GM03348 (cell line): ENCODE measurements at places on chromosomes 3 and 15.
A peak's percentile ranks its signal among the peaks of the same experiment; 100 is the strongest.

GRCh38 chr3:185328324-185329004, 34.5 kb upstream of the MAP3K13 start:
- no peak for DNase-seq

DNA sequence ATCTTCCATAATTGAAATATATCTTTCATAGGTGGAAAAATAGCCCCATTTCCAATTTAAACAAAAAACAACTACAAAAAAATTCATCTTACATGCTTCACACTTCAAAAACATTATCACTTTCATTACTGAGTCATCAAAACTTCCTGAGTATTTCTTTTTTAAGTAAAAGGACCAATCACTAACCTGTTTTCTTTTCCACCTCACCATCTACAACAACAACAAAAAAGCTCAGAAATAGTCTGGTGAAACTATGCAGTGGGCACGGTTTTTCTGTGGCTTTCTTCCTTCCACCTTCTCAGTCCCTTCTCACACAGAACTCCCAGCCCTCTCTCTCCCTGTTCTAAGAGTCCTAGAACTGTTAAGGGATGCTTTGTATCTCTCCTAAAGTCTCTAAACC, 20.3 kb upstream of the TNIK start:
- DNase-seq, result no peak

- DNase-seq, result peak; percentile 66
These were observed 9.7 kb downstream of the CCK start for GRCh38 chr3:42256135-42256819.

DNA sequence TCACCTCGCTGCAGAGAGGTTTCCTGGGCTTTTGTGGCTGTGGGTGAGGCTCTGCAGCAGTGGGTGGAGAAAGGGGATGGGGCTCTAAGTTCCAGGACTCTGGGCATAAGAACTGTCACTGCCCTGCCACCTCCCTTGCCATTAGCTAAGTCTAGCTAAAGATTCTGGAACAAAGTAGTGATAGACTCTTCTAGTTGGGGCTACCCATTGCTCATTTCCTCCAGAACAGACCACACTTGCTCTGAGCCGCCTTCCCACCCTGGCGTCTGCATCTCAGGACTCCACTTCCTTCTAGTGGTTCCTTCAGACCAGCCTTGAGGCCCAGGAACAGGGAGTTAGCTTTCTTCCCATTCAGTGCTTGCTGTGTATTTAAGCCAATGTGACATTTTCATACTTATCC, 7.5 kb downstream of the ARHGAP31 start:
- no peak for DNase-seq

GRCh38 chr3:58066842-58067241, 58.6 kb downstream of the FLNB start:
- DNase-seq, result peak; percentile 82

DNA sequence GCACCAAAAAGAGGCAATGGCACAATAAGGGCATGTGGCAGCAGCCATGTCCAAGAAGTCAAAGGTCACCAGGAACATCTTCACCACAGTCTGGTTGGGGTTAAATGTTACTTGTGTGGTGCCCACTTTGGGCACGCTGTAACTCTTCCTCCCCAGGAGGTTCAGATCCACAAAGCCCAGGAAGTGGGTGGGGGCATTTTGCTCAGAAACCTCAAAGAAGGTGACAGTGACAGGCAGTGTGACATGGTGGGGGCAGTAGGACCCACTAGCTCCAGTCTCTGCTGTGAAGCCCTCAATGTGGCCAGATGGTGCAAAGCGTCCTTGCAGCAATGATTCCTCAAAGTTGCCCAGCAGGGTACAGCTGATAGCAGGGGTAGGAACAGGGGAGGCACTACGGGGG, 5.8 kb downstream of the ZNF80 start:
- DNase-seq, result no peak

- no peak for DNase-seq
These were observed 271.9 kb upstream of the TPRG1 start for GRCh38 chr3:188899881-188900280.

GRCh38 chr3:140896997-140897396, 44.6 kb upstream of the SLC25A36 start:
- no peak for DNase-seq

GRCh38 chr3:113035387-113035982, 44.7 kb downstream of the GTPBP8 start:
- DNase-seq, result peak; percentile 83

GRCh38 chr3:99586701-99587100, 51.7 kb upstream of the COL8A1 start:
- DNase-seq, result peak; percentile 37

DNA sequence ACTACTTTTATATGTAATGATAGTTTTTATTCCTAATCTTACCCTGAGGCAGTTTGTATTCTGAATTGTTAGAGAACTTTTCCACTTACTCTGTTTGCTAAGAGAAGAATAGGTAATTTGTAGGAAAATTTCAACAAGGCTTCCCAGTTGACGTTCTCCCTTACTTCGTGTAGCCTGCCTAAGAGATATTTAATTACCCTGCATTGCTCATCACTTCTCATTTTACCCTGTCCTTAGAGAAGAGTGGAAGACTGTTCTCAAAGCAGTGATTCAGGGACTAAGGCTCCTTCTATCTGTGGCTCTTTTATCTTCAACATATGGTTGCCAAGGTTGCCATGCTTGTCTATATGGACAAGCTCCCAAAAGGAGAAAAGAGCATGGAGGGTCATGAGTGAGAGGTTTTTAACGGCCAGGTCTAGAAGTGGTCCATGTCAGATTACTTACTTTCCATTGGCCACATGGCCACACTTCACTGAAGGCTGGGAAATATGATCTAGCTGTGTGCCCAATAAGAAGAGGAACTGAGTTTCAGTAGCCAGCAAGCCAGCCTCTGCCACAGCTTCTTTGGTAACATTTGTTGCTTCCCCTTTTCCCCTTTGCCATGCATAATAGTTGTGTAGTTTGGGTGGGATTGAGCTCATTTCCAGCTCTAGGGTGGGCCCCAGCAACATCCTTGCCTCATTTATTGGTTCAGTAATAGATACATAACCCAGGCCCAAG, 22.1 kb downstream of the PDE8A start:
- DNase-seq, result no peak

DNA sequence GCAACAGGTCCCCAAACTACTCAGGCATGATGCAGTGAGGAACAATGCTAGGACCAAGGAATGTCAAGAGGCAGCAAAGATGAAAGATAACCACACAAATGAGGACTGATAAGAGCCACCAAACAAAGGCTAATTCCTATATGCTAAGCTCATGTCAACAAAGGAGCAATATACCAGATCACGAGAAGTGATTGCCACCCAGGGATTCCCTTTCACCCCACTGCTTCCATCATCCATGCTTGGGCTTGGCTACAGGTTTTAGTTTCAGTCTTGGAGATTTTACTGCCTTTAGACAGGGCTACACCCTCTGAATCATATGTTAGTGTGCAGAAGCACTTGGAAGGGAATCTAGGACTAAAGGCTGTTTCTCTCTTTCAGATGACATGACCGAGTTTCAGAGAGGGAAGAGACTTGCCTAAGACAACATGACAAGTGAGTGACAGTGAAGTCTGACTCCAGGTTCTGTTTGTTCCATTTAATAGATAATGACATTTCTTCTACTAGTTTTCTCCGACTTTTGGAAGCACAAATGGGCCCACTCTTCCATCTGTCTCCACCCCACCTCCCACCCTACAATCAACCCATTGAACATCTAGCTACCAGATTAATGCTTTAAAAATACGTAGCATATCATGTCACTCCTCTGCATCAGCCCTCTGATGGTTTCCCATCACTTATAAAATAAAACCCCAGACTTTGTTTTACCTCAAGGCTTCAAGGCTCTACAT, 173.5 kb upstream of the LRRN1 start:
- no peak for DNase-seq

DNA sequence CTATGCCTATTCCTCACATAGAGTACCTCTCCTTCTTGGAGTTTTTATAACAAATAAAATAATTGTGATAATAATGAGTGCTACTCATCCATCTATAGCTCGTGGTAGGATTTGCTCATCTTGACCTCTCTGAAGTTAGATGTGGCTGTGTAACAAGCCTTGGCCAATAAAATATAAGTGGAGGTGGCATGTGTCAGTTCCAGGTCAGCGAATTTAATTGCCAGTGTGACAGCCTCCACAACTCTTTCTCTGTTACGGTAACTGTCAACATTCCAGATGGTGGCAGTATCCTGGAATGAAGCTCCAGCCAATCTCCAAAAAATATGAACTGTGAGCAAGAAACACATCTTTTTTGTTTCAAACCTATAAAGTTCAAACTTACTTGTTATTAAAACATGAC, 13.8 kb downstream of the CLRN1 start:
- DNase-seq, result no peak

DNA sequence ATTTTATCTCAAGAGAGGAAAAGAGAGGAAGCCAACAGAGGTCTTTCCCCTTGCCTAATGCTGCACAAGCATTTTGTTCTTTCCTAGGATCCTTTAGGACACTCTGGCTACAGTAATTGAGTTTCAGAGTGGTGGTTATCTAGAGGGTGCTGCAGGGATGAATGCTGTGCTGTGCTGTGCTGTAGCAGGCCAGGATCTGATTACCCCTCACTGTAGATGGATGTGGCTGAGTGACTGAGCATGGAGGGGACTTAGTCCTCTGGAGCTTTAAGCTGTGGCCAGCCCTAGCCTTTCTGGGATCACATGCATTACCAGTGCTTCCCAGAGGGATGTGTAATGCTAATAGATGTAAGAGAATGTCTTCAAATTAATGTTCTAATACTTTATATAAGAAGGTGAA, 94.8 kb downstream of the SLC9A9 start:
- DNase-seq, result no peak

DNA sequence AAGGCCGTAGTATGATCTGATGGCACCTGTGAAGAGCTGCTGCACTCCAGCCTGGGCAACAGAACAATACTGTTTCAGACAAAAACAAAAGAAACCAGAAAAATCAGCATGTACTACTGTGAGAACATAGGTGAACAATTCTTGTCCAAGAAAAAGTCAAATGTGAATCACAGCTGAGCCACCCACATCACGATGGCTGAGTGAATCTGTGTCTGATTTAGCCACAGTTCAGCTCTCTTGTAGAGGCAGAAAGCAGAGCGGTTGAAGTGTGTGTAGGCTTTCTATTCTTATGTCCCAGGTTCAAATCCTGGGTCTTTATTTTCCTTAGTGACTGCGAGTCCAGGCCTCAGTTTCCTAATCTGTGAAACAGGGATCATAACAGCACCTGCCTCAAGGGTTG, 4.4 kb upstream of the FURIN start:
- DNase-seq, result no peak

GRCh38 chr15:78944202-78944625, 632 bp downstream of the CTSH start:
- DNase-seq, result no peak

GRCh38 chr3:138253609-138254008, 66.5 kb downstream of the ARMC8 start:
- no peak for DNase-seq

GRCh38 chr15:37090543-37091175, 9.7 kb downstream of the MEIS2 start:
- no peak for DNase-seq

DNA sequence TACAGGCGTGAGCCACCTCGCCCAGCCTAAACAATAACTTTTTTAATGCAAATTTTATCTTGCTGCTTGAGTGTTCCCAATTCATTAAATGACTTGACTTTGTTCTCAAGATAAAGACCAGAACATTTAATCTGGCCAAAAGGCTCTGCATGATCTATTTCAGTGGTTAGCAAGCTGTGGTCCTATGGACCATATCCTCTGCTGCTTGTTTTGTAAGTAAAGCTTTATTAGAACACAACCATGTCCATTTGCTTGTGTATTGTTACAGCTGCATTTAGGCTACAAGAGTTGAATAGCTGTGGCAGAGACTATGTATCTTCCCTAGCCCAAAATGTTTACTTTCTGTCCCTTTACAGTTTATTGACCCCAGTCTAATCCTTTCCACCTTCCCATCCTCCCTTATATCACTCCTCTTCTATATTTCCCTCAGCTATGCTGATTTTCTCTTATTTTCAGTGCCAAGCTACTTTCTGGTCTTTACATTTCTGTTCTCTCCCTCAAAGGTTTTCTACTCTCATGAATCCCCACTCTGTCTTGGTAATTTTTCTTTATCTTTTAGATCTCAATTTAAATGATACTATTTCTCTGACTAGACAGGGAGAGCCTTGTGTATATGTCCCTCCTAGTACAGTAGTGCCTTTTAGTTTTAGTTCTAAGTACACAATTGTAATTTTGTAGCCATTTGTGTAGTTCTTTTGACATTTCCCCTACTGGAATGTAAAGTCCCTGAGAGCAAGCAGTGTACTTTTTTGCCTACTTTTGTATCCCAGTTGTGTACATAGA, 23.2 kb downstream of the SELENOT start:
- DNase-seq, result no peak

- DNase-seq, result no peak
These were observed 69.8 kb upstream of the MFGE8 start for GRCh38 chr15:88982946-88983342.

DNA sequence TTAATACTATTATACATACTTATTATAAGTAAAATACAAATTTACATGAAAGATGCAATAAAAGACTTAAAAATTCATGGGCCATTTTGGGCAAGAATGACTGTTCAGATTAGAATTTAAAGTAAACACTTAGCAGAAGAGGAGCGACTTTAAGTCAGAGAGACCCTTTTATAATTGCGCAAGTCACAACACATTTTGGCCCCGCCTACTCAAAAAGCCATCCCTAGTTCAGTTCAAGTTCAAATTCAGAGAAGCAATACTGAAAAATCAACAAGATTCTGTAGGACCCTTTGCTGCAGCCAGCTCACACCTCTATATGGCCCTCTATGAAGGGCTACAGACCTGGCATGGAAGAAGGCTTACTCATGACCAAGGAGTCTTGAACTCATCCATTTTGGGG, 64.6 kb downstream of the PEAK1 start:
- no peak for DNase-seq

DNA sequence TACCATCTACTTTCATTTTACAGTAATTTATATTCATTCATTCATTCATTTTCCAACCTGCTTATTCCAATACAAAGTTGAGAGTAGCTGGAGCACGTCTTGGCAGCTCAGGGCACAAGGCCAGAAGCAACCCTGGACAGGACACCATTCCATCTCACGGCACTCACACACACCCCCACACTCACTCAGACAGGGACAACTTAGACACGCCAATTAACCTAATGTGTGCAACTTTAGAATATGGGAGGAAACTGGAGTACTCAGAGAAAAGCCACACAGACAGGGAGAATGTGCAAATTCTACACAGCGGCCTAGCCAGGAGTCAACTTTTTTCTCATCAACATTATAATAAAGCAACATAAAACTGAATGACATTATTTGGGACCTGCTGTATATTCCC, 46.7 kb downstream of the IGF2BP2 start:
- no peak for DNase-seq
